A549 treated with dexamethasone at 1 μM for 4 hours (cell line): ENCODE measurements at places on chromosomes 4 and X. TPM values are rescaled to one million over a fixed set of nuclear protein-coding genes. Genes with fewer than 3 reads are reported as not detected.

Gene F11
- total RNA-seq: not detected in 5 replicates

Gene MAGEA4
- not detected in 5 replicates for total RNA-seq

Gene H2BW2
- total RNA-seq: not detected in 5 replicates

Gene TMEM156
- total RNA-seq: 18.0 to 22.9 TPM (median 21.3 TPM) in 5 replicates

Gene CT45A5
- 0.09 to 0.22 TPM in 2 of 5 replicates, not detected in the others for total RNA-seq

Gene CT55
- not detected in 5 replicates for total RNA-seq

Gene SMIM10
- 0.06 to 0.08 TPM (median 0.06 TPM) in 4 of 5 replicates, not detected in the other for total RNA-seq

Gene SPANXN3
- total RNA-seq: not detected in 5 replicates

Gene RS1
- total RNA-seq: not detected in 5 replicates

Gene CDKN2AIP
- total RNA-seq: 9.2 to 10.0 TPM (median 9.5 TPM) in 5 replicates

Gene AMOT
- total RNA-seq: 0.02 to 0.05 TPM (median 0.03 TPM) in 4 of 5 replicates, not detected in the other

Gene FGD1
- 4.6 to 8.0 TPM (median 6.9 TPM) in 5 replicates for total RNA-seq

Gene SAGE1
- 0.02 to 0.14 TPM (median 0.05 TPM) in 4 of 5 replicates, not detected in the other for total RNA-seq

Gene CLDN2
- 5.8 to 8.3 TPM (median 7.8 TPM) in 5 replicates for total RNA-seq

Gene ATP1B4
- 0.02 to 0.05 TPM in 2 of 5 replicates, not detected in the others for total RNA-seq

Gene TLL1
- 0.11 to 0.28 TPM (median 0.14 TPM) in 5 replicates for total RNA-seq

Gene ATRX
- total RNA-seq: 15.7 to 27.5 TPM (median 23.2 TPM) in 5 replicates

Gene PAGE1
- 0.23 to 0.43 TPM (median 0.36 TPM) in 3 of 5 replicates, not detected in the others for total RNA-seq
